ENCODE measurements at places on chromosomes 4 and X.

GRCh38 chr4:107125496-107125895, 89.4 kb upstream of the DKK2 start:
- DNase-seq, result no peak

- peak; percentile 83 for DNase-seq
These were observed 125.7 kb upstream of the NAP1L5 start for GRCh38 chr4:88823058-88823919.

DNA sequence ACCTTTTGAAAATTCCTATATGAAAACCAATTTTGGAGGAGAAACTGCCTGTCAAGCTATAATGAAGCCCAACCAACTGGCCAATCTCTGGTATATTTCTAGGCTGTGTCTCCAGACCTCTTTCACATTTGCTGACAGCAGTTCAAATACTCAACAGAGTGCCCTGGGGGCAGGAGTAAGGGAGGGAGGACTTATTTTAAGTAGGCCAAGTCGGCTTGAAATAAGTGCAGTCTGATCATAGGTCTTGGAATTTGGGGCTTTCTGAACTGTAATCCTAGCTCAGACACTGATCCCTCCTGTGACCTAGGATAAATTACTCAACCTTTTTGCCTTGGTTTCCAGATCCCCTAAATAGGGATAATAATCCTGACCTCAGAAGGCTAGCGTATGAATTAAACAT, 59.4 kb upstream of the SLC7A11 start:
- DNase-seq, result no peak

GRCh38 chr4:88706574-88706973, 8.9 kb upstream of the NAP1L5 start:
- DNase-seq, result peak; percentile 28

GRCh38 chr4:15233264-15233597, 194.6 kb upstream of the C1QTNF7 start:
- no peak for DNase-seq

- DNase-seq, result no peak
These were observed 24.3 kb downstream of the AWAT2 start for GRCh38 chrX:70025464-70025863.

DNA sequence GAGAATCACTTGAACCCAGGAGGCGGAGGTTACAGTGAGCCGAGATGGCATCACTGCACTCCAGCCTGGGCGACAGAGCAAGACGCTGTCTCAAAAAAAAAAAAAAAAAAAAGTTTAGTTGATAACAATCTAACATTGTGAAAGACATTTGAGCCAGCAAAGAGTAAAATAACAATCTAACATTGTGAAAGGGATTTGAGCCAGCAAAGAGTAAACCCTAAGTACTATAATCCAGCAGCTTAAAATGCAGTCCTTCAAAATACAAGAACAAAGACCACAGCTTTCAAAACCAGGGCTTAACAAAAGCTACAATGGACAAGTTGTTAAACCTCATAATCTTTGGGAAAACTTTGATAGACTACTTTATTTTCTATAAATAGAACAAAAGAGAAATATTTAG, 16.9 kb downstream of the MFAP3L start:
- DNase-seq, result no peak

DNA sequence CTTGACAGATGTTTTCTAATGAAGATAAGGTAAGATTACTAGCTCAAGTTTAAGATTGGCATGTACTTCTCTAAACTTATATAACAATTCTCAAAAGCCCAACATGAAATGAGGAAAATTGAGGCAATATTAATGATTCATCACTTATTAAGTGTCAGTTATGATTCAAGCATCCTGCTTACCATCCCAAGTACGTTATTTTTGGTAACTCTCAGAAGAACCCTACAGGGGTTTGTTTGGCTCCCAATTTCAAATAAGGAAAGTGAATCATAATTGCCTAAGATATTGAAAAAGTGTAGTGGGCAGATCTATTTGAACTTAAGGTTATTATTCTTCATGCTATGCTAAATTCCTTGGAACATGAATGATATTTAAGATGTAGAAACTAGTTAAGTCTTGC, 387.9 kb upstream of the TENM3 start:
- no peak for DNase-seq

DNA sequence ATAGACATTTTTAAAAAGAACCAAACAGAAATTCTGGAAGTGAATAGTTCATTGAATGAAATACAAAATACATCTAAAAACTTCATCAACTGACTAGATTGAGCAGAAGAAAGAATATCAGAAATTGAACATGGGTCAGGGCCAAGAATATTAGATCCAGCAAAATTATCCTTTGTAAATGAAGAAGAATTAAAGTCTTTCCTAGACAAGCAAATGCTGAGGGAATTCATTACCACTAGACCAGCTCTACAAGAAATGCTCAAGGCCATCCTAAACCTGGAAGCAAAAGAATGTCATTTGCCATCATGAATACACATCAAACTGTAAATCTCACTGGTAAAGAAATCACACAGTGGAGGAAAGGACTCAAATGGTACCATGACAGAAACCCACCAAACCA, 72.7 kb upstream of the RPL34 start:
- no peak for DNase-seq

DNA sequence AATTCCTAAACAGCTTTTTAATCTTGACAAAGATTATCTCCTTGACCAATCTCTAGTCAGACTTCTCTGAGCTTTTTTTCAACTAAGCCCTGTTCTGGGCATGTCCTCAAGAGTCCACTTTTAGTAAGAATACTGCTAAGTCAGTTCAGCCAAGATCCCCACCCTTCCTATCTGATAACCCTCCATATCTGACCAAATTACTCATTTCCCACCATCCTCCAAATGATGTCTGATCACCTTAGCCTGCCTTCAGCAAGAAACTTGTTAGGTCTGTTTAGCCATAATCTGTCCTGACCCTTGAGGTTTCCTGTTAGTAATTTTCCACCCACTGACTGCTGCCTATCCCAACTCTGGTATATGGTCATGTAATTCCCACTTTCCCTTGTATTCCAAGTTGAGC, 65.2 kb downstream of the FAM13A start:
- no peak for DNase-seq

- peak; percentile 17 for DNase-seq
These were observed 554 bp downstream of the CDKL5 start for GRCh38 chrX:18426004-18426320.

DNA sequence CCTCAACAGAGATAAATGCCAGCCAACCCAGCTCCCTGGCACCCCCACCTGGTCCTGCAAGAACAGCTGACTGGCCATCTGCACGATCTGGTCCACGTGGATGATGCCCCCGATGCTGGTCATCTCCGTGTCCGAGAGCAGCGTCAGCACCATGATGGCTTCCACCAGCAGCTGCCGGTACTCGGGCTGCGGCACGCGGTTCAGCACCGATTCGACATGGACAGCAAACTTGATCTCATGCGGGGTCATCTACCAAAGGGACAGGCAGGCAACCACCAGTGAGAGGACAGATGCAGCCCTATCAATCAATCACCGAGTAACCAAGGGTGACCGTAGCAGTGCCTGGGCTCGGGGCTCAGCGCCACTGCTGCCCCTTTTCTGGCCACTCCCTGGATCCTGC, 89.8 kb downstream of the PHKA2 start:
- no peak for DNase-seq

DNA sequence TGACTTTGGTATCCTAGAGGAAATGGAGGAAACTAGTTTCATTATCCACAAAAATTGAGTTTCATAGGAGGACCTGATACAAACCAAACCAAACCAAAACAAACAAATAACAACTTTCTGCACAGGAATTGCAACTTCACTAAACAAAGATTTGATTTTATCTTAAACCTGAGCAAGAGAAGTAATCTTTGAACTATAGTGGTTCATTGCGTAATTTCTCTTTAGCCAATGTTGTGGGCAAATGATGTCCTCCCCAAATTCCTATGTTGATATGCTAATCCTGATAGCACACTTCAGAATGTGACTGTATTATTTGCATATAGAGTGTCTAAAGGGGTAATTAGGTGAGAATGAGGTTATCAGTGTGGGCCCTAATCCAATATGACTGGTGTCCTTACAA, 102.4 kb downstream of the CAMK2D start:
- DNase-seq, result no peak

GRCh38 chrX:106249706-106250379, 81.7 kb downstream of the PWWP3B start:
- DNase-seq, result no peak

GRCh38 chr4:77805840-77806239, 13.3 kb downstream of the CNOT6L start:
- DNase-seq, result no peak

- no peak for DNase-seq
These were observed 26.1 kb downstream of the GPR174 start for GRCh38 chrX:79170476-79171035.

DNA sequence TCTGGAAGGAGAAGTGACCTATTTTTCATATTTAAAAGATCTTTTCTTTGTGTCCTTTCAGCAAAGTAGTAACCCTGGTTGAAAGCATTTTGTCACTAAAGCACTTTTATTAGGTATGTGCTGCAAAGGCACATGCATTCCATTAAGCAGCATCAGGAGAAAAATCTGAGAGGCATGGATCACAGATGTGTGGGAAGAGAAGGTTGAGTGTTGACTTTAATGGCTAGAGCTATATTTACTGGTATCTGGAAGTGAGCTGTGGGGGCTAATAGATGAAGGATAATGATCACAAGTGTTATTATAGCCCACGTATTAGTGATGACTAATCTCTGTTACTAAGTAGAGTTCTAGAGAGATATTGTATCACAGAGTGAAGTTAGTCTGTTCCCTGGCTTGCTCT, 1520.7 kb downstream of the ARAP2 start:
- DNase-seq, result no peak

GRCh38 chrX:109920325-109920724, 82.6 kb upstream of the TMEM164 start:
- DNase-seq, result no peak
